ENCODE measurements at places on chromosomes 2 and 18.

DNA sequence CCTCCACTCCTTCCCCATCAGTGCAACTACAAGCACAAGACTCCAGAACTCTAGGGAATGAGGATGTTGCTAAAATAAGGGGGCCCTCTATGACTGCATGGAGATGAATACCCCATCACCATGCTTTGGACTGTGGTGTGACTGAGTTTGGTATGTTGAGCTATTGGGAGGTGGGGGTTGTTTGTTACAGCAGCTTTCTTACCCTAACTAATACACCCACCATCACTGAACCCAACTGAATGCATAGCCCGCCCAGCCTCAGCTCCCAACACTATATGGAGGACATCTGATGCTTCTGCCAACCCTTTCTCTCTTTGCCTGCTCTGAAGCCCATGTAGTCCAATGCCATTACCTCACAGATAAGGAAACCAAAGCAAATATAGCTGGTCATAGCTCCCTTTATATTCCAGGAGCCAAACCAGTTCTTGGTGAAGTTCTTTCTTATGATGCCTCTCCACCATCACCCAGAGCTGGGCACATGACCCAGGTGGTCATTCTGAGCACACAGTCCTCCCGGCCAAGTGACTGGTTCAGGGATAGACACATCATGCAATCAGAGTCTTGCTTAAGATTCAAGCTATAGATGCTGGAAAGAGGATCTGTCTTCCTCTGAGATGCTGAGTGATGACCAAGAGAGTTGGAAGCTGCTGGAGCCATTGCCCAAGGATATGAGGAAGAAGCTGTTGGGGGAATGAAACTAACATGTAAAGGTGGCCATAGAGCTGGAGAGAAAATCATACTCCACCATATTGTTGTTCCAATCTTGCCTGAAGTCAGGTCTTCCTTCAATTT is 155.6 kb upstream of the HAAO start:
- no peak for DNase-seq

GRCh38 chr2:205766779-205767359 is 84.6 kb downstream of the NRP2 start:
- DNase-seq: peak; percentile 69

GRCh38 chr2:75820693-75821092 is 110.0 kb upstream of the GCFC2 start:
- no peak for DNase-seq

DNA sequence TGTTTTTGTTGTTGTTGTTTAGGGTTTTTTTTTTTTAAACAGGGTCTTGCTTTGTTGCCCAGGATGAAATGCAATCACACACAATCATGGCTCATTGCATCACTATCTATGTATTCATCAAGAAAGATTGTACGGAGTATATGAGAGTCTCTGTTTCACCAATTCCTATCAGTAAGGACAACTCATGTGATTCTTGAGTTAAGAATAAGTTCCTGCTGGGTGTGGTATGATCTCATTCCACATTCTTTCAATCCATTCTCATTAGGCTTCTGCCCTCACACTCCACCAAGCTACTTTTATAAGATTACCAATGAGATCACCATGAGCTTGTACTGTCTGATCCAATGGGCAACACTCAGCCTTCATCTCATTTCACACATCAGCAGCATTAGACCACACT is 9.1 kb upstream of the AP1S3 start:
- DNase-seq: no peak

DNA sequence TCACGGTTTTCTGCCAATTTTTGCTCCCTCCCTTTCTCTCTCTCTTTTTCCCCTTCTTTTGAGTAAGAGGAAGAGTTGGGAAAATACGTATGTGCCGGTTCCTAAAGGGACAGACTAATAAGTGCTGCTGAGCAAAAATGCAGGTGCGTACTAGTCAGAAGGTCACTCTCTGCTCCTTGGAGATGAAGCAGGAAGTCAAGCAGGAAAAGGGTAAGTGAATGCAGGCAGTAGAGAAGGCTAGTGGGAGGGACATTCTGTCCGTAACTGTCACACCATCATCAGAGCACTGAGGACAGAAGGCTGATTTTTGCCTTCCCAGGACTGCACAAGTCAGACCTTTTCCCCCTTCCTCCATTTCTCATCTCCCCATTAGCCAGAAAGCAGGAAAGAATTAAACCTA is 105.7 kb downstream of the CDH2 start:
- DNase-seq: no peak

- no peak for DNase-seq
Observed at GRCh38 chr2:66730441-66730840, 295.5 kb downstream of the MEIS1 start.

DNA sequence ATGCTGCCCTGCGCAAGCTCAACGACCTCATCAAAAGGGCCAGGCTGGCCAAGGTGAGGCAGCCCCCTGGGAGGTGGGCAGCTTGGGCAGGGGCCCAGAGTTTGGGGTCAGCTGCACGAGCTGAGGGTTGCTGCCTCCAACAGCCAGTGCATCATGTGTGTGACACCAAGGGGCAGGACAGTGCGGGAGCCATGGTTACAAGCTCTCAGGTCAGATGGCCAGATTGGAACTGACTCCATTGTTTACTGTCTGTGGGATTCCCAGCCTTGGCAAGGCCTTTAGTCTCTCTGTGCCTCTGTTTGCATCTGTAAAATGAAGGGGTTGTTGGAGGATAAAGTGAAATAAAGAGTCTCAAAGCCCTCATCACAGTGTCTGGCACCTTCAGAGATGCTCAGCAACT is 26.9 kb downstream of the EHD3 start:
- DNase-seq: no peak

- no peak for DNase-seq
Observed at GRCh38 chr2:154882725-154883124, 184.2 kb downstream of the KCNJ3 start.

All from activated T-cell treated with anti-CD3 and anti-CD28 coated beads, Interleukin-2, amount 50 U/mL, for 48 hours (primary cell).